NCI-H1694 treated with DMSO at 0.1 percent for 48 hours (cell line): ENCODE measurements at places on chromosomes 5 and 9.

GRCh38 chr9:88017096-88017495 lies 42.8 kb upstream of the CDK20 start:
- DNase-seq: no peak

DNA sequence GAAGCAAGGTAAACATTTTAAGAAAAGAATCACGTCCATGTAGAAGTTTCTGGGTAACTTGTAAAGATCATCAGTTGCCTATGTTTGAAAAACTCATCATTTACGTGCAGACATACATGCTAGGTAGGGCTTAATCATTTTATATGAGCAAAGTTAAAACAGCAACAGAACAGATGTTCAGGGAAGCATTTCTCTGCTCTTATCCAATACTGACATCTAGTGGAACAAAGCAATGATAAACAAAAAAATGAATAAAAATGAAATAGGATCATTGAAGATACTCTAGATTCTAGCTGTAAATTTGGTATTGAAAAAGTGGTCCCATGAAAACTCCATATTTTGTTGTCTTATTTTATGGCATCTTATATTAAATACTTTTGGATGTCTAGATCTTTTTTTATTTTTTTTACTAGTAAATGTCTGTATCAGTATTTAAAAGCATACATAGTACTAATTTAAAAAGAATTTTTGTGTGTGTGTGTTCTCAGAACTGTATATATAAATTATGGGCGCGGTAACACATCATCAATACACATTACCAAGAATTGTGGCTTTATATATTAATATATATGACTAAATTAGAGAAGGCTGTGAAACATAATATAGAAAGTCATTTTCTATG lies 1050.2 kb downstream of the CDH12 start:
- DNase-seq: peak; percentile 83

- DNase-seq: no peak
Observed at GRCh38 chr5:151214614-151215545, 9.0 kb downstream of the CCDC69 start.

DNA sequence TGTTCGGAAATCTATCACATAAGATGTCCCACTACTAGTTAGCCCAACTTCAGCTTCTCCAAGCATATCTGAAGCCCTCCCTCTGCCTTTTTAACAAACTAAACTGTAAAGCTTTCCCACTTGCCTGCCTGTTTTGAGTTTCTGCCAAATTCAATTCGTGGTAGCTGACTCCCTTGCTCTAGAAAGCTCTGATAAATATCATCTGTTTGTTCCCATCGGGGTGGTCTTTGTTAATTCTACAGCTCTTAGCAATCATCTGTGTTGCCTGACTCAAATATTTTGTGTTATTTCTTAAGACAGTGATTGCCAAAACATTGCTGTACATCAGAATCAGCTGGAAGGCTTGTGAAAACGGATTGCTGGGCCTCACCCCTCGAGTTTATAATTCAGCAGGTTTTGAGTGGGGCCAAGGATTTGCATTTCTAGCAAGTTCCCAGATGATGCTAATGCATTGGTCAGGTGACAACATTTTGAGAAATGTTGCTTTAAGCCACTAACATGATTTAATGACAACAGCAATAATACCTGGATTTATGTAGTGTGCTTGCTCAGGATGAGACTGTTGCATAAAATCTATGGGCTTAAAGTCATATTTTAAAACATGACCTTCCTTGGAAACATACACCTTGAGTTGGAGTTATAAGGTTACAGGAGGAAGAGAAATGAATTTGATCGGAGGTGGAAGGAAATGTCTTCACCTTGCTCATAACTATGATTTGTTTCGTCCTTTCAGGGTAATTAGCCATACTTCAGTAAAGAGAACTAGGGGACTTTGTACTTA lies 631.9 kb downstream of the PSAT1 start:
- no peak for DNase-seq

DNA sequence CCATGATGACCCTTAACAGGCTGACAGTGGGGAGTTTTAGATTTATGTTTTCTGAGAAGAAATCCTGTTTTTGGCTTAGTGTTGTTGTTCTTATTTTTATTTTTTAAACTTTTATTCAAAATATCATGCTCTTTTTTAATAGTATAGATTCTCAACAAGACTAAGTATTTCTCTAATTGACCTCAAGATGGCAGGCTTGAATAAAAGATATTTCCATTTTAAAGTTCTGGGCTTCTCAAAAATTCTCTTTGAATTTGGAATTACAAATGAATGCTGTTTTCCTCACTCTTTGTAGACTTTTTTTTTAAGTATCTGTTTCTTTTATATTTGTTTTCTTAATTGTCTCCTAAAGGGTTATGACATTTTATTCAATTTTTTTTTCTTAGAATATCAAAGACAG lies 50.0 kb upstream of the SH3GL2 start:
- peak; percentile 43 for DNase-seq

DNA sequence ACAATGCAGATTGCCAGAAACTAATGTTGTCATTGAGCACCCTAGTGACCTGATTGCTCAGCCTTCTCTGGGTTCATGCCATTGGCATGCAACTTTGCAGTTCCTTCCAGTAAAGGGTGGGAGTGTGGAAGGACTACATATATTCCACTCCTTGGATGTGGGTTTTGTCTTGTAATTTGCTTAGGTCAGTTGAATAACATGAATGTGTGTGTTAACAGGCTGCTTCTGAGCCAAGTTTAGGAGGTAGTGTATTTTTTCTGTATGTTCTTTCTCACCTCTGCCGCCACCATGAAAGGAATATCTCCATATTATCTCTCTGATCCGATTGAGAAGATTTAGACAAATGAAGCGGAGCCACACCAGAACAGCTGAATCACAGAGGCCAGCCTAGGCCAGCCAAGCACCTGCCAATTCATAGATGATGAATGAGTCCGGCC lies 1929.6 kb upstream of the CDH6 start:
- no peak for DNase-seq

DNA sequence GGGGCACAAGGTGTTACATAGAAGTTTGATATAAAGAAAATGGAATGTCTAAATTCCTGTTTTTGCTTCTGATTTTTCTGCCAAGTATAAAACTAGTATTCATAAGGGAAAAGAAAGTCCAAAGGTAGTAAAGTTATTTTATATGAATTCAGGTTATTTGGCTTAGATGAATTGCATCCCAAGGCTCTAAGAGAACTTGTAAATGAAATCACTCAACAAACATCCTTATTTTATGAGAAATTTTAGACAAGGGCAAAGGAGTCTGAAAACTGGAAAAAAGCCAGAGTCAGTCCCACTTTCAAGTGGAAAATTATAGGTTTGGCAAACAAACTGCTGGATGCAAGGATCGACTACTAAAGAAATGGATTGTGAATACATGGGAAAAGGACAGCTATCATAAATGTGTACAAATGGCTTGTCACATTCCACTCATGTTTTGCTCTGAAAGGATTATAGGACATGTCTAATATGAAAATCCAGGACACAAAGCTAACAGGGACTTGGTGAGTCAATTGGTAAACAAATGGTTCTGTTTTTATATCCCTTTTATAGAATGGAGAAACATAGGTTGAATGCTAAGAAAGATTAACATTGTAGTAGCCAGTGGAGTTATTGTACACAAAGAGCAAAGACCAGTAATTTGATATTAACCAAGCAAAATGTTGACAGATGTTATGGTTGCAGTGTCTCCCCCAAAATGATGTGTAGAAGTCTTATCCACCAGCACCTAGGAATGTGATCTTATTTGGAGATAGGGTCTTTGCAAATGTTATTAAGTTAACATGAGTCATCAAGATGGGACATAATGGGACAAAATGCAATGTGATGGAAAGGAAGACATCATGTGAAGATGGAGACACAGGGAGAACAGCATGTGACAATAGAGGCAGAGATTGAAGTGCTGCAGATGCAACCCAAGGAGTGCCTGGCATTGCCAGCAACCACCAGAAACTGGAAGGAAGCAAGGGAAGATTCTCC lies 495.7 kb downstream of the TLE1 start:
- no peak for DNase-seq

DNA sequence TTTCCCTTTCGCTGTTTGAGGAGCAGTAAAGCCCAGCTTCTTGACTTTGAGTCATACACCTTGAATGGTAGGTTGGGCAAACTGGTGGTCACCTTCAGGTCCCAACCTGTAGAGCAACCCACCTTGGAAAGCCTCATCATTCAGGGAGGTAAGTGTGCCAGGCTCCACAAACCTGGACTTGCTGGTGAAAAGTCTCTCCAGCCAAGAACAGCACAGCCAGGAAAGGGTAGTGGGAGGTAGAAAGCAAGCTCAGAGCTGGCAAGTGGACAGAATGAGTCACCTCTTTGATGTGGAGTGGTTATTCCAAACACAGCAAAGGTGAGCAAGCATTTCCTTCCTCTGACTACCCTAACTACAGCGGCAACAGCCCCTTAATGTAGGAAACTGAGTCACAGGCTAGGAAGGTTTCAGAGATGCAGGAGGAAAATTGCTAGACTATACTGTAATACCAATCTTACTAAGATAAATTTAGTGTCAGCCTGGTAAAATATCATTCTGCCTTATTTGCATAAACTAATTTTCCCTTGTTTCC lies 117.5 kb upstream of the MTAP start:
- DNase-seq: no peak

GRCh38 chr5:131433109-131433508 lies 169.3 kb downstream of the CDC42SE2 start:
- no peak for DNase-seq

- peak; percentile 21 for DNase-seq
Observed at GRCh38 chr5:50958852-50959457, 292.5 kb downstream of the PARP8 start.

DNA sequence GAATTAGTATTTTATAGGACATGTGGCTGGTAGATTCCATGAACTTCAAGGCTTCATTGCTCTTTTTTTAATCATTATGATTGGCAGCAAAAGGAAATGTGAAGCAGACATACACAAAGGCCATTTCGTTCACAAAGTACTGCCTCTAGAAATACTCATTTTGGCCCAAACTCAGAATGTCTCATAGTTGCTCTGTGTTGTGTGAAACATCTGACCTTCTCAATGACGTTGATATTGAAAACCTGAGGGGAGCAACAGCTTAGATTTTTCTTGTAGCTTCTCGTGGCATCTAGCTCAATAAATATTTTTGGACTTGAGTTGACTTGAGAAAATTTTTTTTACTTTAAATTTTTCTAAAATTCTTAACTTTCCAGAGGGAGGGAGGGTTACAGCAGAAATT lies 12.4 kb downstream of the KCNV2 start:
- DNase-seq: no peak

DNA sequence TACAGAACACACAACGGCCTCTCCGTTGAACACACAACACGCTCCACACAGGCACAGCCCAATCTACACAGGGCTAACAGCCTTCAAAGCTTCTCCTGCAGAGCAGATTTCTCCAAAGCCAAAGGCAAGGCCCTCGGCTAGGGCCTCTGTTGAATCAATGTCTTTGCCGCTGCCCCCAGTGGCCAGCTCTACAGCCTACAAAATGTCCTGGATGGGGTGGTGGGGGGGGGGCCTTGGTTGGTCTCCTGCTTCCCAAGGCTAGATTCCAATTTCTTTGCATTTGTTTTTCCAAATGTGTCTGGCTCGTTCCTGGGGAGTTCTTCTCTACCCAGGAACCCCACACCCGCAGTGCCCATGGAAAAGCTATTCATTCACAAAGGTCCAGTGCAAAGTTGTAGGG lies 167.2 kb downstream of the PAX5 start:
- DNase-seq: no peak

DNA sequence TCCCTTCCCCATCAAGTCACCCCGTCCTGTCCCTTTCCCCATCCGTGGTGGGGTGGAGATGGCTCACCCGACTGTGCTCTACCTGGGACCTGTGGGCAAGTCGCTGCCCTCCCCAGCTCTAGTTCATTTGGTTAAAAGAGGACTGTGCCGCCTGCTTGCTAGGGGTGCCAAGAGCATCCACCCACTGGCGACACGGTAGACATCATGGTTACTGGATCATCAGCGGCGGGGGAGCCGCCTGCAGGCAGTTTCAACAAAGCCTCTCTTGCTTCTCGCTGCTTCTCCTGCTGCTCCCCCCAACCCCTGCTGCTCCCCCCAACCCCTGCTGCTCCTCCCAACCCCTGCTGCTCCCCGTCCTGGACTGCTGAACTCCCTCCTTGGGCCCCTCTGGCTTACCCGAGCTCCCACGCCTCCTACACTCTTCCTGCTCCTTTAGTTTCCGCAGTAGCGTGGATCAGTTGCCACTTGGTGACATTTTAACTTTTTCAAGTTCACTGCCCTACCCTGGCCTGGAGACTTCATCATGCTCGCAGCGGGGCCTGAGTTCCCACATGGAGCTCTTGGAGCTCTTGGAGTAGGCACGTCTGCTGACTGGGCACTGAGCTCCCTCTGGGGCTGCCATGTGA lies 22.0 kb upstream of the SCGB3A1 start:
- no peak for DNase-seq

- no peak for DNase-seq
Observed at GRCh38 chr5:131067636-131068035, 97.4 kb downstream of the HINT1 start.

DNA sequence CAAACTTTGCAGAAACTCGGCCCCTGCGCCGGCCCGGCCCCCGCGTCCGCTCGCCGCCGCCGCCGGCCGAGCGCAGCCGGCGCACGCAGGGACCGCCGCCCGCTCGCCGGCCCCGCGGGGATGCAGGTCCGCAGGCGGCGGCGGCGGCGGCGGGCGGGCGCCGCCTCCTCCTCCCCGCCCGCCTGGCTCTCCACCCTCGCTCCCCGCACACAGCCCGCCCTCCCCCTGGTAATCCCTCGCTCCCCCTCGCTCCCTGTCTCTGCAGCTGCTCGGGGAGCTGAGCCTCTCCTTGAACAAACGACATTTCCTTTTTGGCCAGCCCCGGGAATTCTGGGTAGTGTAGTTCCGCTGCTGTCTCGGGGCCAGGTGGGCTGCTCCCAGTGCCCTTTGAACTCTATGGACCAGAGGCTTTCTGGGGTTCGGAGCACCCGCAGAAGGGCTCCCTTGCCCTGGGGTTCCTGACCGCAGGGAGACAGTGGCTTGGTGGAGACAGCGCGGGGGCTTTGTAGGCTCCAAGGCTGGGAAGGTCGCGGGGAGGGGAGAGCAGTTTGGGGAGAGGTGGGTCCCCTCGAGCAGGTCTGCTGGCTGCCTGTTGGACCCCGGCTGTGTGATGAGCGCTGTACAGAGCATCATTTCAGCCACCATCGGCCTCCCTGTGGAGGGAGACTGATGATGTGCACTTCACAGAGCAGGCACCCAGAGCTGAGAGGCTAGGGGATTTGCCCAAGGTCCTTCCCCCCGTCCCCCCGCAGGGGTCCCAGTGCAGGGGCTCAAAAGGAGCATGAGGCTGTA lies 1.8 kb upstream of the FAM78A start:
- DNase-seq: peak; percentile 60

GRCh38 chr9:103186959-103187358 lies 191.8 kb downstream of the CYLC2 start:
- DNase-seq: no peak

- DNase-seq: no peak
Observed at GRCh38 chr9:133440874-133441273, 18.7 kb downstream of the ADAMTS13 start.

DNA sequence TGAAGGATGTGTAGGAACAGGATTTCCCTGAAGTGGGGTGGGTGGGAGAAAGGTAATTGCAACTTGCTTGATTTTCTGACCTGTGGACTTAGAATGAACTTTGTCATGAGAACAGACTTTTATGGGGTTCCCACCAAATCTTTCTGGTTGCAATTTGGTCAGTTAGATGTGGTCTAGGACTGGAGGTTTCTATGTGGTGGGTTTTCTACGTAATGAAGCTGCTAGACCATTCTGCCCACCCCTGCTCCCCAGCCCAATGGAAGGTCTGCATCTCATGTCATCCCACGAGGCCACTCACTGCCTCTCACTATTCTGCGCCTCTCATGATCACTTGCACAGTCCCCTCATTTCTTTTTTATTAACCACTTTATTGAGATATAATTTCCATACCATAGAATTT lies 37.9 kb upstream of the GZMA start:
- no peak for DNase-seq

- DNase-seq: no peak
Observed at GRCh38 chr9:97406620-97407177, 5.2 kb upstream of the TDRD7 start.
